ENCODE measurements at places on chromosomes 4 and X.

DNA sequence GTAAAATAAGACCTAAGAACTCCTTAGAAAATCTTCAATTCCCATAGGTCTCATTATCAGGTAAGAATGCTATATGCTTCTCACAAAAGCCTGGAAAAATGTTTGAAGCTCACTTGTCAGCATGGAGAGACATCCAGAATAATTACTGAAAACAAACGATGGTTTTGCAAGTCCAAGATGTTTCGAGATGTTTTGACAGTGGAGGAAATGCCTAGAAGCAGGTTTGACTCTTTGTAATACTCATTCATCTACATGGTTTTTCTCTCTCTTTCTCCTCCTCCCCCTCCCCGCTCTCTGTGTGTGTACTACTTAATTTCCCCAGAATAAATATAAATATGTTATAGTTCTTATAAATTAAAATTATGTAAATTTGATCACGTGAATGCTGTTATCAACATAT lies 131.9 kb upstream of the NR3C2 start:
- no peak for DNase-seq

GRCh38 chrX:51641421-51642021 lies 22.8 kb upstream of the CENPVL3 start:
- DNase-seq = no peak

DNA sequence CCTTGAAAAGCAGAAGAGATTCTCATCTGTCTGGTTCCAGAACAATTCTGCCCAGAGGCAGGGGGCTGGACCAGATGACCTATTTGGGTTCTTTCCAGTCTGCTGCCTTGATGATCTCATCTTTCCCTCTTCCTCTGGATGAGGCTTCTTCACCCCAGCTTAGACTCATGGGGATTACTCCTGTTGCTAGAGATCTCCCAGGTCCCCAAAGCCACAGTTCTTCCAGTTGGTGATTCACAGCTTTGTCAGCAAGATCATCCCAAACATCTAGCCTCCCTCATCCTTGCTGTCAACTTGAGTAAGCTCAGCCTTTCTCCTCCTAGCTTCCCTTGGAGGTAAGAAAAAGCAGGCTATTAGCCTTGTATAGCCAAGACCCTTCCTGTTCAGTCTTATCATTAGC lies 64.2 kb upstream of the PJA1 start:
- no peak for DNase-seq

DNA sequence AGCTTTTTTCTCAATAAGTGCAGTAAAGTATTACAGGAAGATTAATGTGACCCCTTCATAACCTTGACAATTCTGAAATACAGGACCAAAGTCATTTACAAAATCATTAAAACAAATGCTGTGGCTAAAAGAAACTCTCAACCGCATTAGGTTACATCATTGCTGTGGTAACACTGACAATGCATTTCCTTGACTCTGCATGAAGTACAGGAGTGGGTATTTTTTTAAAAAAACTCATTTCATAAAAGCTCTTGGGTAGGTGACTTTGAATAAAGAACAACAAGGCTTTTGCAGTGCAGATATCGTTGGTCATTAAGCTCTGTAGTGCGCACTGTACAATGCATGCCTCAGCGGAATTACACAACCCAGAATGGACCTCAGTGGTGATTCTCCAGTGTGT lies 23.4 kb upstream of the XK start:
- no peak for DNase-seq

- no peak for DNase-seq
Measured at GRCh38 chrX:115531818-115532403, 29.1 kb upstream of the PLS3 start.

GRCh38 chr4:153177841-153178240 lies 26.4 kb upstream of the TRIM2 start:
- DNase-seq = no peak

- DNase-seq = no peak
Measured at GRCh38 chr4:143127621-143128020, 57.1 kb upstream of the USP38 start.

- no peak for DNase-seq
Measured at GRCh38 chr4:158300012-158300411, 89.7 kb downstream of the TMEM144 start.

GRCh38 chr4:60809486-60809800 lies 390.7 kb upstream of the ADGRL3 start:
- DNase-seq = no peak

DNA sequence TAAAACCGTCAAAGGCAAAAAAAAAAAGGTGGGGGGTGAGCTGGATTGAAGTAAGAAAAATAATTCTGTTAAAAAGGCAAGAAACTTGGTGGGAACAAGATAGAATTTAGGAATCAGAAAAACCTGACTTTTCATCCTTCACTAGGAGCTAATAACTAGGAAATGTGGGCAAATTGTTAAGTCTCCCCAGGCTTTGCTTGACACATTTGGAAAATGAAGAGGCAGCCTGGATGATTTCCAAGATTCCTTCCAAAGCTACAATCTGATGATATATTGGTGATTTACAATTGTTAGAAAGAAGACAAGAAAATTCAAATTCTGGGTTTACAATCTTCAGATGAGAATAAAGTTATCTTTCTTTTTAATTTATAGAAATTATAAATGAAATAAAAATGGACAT lies 1062.5 kb downstream of the ADGRL3 start:
- no peak for DNase-seq

DNA sequence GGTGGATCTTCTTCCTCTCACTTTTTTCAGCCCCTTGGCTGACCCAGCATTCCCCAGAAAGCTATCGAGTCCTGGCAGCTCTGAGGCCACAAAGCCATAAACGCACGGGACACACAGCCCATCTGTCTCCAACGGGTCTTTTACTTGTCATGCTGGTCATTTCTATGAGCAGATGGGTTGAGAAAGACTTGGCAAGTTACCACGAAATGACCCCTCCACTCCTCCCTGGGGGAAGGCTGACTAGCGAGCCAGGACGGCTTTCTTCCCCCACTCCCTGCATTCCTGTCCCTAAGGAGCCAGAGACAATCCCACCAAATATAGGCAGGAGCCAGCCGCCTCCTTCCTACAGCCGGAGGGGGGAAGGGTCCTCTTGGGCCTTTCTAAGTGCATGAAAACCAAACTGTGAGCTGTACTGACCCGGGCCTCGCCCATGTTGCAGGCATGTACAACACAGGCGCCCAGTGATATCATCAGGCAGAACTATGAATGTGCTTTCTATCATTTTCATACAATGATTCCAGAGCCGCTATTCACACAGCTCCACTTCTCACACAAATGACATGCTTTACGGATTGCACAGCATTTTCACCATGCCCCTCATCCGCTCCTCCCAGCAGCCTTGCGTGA lies 28.6 kb downstream of the AFAP1 start:
- no peak for DNase-seq

GRCh38 chrX:130224810-130225209 lies 43.9 kb downstream of the ZNF280C start:
- DNase-seq = no peak

DNA sequence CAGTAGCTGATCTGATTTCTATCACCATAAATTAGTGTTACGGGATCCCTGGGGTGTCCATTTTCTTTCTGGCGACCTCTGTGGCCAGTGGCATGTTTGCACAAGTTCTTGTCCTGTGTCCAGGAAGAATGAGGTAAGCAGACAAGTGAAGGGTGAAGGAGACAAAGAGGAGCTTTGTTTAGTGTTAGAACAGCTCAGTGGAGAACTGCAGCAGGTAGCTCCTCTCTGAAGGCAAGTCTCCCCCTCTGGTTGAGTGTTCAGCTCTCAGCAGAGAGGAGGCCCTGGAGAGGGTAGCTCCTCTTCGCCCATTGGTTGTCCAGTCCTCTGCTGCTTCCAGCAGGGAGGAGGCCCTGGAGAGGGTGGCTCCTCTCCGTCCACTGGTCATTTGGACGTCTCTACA lies 47.2 kb downstream of the DMP1 start:
- DNase-seq = no peak

- peak; percentile 49 for DNase-seq
Measured at GRCh38 chrX:119398974-119399771, at the start of gene SLC25A43. TSS of gene SLC25A43 (plus strand) at chrX:119399336. CDS start at chrX:119399404, 68 bp downstream.

GRCh38 chr4:80192937-80193336 lies 4.4 kb upstream of the PRDM8 start:
- no peak for DNase-seq

DNA sequence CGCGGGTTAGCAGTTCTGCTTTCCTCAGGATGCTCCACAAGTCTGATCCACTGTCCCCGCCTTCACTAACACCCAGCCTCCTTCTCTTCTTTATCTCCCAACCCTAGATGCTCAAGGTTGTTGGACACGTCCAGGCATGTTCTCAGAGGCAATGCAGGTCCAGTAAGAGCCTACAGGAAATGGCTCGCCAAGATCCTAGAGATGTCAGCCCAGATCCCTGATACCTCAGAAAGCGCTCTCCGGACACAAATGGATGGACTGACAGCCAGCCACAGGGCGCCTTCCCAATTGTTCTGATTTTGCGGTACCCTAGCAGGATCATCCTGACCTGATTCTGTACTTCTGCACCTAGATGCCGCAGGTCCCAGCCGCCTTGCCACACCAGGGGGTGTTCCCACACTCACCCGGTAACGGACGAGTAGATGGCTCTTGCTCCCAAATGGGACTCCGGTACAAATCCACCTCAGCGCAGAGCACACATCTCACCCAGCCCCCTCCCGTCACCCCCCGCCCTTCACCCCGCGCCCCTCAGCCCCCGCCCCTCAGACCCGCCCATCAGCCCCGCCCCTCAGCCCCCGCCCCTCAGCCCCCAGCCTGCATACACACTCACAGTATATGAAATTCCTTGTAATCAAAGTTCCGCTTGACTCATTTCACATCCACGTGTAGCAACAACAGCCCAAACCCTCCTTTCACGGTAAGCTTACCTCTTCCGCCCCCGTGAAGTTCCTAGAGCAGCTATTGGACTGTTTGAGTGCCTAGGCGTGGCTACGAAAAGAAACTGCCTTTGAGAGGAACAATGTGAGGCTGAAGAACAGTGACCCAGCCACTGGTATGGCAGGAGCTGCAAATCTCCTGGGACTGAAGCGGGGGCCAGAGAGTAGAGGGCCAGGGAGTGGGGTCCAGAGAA lies at the start of gene EDA2R:
EDA2R (minus strand) TSS at position 488 of the 910 bp plus-strand sequence. CDS start 23,058 bp downstream, outside the sequence.
- no peak for DNase-seq

DNA sequence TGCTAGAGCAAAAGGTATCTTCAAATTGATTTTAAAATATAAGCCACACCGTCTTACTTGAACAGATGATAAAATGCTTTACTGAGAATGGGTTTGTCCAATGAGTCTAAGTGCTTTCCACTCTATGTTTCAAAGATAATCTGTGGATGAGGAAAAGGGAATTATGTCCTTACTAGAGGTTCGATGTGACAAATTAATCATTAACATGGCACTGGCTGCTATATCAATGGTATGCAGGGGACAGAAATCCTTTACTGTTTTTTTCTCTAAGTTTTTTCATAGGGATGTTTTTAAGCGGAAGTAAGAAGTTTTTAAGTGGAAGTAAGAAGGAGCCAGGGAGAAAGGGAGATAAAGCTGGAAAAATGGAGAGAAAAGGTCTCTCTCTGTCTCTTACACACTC lies 38.0 kb downstream of the MID1IP1 start:
- no peak for DNase-seq

- no peak for DNase-seq
Measured at GRCh38 chrX:41604177-41604576, 84.6 kb upstream of the GPR34 start.

GRCh38 chrX:31138124-31138523 lies 66.3 kb upstream of the FTHL17 start:
- no peak for DNase-seq

GRCh38 chr4:127975121-127975770 lies 10.0 kb downstream of the ABHD18 start:
- no peak for DNase-seq

DNA sequence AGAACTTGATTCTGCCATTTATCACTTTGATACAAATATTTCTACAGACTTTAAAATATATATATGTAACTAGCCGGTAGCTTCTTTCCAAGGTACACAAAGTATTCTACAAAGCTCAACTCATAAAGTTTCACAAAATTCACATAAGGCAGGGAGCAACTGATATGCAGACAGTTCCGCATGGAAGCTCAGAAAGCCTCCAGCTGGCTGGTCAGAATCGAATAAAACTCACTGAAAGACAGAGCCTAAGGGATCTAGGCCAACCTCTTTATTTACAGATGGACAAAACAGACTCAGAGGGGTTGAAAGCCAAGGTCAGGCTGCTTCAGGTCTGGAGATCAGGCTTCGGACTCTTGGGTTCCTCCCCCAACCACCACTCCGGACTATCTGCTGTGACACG lies 130.2 kb downstream of the DCTD start:
- DNase-seq = no peak

DNA sequence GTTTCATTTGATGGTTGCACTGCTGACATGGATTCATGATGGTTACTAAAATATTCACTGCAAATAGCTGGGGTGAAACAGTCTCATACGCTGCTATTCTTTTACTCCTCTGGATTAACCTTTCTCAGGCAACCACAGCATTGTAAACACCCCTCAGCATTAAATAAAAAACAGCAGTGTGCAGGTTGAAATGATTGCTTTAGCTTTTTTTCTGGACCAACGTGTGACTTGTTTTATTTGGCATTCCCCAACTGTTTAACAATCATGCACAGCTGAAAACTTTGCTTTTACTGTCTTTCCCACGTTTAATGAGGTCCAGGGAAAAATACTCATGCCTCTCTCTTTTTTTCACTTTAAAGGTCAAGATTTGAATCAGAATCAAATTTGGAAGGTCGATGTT lies 490.8 kb downstream of the RAPGEF2 start:
- DNase-seq = no peak

DNA sequence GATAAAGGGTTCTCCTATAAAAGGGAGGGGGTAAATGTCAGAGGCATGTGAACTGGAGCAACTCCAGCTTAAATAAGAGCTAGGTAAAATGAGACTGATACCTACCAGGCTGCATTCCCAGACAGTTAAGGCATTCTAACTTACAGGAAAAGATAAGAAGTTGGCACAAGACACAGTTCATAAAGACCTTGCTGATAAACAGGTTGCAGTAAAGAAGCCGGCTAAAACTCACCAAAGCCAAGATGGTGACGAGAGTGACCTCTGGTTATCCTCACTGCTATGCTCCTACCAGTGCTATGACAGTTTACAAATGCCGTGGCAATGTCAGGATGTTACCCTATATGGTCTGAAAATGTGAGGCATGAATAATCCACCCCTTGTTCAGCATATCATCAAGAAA lies 13.1 kb upstream of the SULT1B1 start:
- no peak for DNase-seq

DNA sequence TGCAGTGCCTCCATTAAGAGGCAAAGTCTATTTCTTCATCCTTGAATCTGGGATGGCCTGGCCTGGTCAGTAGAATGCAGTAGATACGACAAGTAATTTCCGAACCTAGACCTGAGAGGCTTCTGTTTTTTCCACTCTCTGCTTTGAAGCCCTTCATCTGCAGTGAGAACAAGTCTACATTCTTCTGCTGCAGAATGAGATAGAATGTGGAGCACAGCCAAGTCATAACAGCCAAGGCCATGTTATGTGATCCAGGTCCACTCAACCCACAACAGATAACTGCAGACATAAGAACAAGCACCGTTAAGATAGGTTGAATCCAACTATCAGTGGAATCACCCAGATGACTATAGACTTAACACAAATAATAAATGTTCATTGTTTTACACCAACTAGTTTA lies 1297.7 kb downstream of the C4orf33 start:
- DNase-seq = no peak

DNA sequence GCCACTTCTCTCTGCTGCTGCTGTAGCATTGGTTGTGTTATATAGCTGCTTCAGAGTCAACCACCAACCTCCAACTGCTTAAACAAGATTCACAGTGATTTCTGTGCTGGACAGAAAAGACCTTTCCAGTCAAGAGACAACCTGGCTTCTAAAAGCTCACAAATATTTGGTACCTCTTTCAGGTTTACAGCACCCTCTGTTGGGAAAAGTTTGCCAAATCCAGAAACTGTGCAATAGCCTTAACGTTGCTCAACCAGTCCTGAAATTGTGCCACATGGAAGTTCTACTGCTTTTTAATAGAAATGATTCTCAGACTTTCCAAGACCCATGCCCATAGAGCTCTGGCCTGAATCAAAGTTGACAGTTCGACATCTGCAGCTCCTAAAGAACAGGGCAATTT lies 842.1 kb upstream of the HTR2C start:
- DNase-seq = no peak

All from activated B cell treated with CpG ODN at 0.5 μM for 24 hours (primary cell).